NCI-H1105 treated with DMSO at 0.1 percent for 48 hours (cell line): ENCODE measurements at places on chromosomes 7 and 10.

DNA sequence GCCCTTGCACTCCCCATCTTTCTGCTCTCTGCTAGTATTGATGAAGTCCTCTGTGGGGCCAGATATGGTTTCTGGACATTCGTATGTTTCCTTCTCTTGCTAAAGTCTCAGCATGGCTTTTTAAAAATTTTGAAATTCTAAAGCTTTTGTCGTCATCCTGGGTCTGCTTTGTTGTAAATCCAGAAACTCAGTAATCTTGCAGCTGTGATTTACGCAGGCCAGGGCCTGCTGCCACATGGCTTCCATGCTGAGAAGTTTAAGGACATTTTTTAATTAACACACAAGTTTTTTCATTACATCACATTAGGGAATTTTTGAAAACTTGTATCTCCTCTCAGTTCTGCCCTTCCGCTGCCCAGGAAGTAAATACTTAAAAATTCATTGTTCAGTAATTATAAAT lies 686.1 kb upstream of the IGFBP3 start:
- no peak for DNase-seq

- no peak for DNase-seq
Observed at GRCh38 chr10:130201043-130201380, 64.8 kb downstream of the GLRX3 start.

DNA sequence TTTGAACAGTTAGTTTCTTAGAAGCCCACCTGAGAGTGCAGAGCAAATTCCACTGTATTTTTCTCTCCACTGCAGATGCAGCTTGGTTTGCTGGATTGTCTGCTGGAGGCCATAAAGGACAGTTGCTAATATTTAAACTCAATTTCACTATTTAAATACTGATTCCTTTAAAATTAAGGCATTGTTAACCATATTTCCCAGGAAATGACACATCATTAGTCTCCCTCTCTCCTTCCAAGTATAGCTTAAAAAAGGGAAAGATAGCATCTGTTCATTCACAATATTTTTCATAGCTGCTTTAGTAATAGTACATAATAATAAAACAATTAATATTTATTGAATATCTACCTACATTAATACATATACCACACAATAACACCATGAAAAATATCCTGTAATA lies 252.9 kb downstream of the HGF start:
- DNase-seq, result no peak

- DNase-seq, result no peak
Observed at GRCh38 chr10:3620818-3621217, 164.2 kb downstream of the KLF6 start.

DNA sequence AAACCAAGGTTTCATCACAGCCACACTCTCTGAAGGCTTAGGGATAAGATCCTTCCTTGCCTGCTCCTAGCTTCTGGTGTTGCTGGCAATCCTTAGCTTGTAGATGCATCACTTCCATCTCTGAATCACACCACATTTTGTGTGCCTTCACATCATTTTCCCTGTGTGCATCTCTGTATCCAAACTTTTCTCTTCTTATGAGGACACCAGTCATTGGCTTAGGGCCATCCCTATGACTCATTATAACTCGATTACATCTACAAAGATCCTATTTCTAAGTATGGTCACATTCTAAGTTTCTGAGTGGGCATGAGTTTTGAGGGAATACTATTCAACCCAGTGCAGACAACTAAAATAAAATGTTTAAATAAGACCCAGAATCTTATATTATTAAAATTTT lies 121.7 kb downstream of the C7orf25 start:
- no peak for DNase-seq

GRCh38 chr10:101602761-101603398 lies 14.8 kb downstream of the DPCD start:
- peak; percentile 57 for DNase-seq

DNA sequence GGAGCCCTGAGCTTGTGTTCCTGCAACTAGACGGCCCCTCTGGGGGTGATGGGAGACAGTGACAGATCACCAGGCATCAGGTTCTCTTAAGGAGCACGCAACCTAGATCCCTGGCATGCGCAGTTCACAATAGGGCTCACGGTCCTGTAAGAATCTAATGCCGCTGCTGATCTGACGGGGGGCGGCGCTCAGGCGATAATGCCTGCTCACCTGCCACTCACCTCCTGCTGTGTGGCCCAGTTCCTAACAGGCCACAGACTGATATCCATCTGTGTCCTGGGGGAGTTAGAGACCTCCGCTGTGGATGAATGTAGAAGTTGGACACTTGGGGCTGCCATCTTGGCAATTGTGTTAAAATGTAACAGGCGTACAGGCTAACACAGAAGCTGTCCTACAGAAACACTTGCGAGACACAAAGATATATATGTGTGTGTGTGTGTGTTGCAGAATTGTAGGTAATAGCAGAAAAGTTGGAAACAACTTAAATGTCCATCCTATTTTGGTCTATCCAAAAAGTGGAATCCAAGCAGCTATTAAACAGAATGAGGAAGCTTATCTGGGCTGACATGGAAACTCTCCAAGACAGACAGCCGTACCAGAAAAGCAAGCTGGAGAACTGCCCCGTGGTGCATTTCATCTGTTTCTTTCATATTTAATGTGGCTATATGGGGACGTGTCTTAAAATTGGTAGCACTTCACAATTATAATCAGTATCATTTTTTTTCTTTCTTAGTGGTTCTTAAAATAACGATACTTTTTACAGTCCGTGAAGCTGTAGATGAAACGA lies 82.8 kb downstream of the MKI67 start:
- DNase-seq, result no peak

- DNase-seq, result no peak
Observed at GRCh38 chr10:127798111-127798510, 61.1 kb downstream of the FOXI2 start.

- DNase-seq, result no peak
Observed at GRCh38 chr7:47480576-47481538, 101.1 kb downstream of the TNS3 start.

GRCh38 chr10:92697663-92698511 lies 8.1 kb downstream of the HHEX start:
- no peak for DNase-seq

- no peak for DNase-seq
Observed at GRCh38 chr10:6300784-6301460, 98.2 kb downstream of the PFKFB3 start.

- DNase-seq, result no peak
Observed at GRCh38 chr7:108007762-108008161, 4.8 kb upstream of the LAMB1 start.

DNA sequence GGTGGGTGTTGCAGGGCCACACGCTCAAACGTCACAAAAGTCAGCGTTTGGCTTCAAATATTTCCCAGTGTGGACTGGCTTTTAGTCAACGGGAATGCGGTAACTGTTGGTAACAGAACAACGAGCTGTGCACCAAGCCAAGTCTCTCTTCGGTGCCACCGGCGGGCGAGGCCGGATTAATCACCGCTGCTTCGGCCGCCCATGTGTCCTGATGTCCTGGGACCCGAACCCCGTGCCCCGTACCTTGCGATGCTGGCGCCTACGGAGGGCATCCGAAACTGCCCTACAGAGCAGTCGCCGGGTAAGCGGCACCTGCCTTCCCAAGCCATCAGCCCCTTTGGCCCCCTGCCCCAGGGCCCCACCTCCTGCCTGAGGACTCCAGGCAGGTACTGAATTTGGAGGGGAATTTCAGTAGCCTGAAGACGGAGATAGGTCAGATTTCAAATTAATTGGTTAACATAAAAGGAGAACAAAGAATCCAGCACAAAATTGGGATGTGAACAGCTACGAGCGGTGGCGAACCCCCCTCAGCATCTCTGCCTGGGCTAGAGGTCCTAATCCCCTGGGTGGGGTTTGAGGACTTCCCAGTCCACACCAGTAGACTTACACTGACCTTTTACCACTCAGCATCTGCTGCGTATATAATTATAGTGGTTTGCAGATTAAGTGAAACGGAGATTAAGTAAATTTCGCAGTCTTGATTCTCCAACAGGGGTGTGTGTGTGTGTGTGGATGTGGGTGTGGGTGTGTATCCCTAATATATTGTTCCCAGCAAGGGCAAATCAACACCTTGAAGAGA lies at the start of gene LRRC72:
LRRC72 (plus strand) TSS at position 84 of the 799 bp plus-strand sequence; CDS start at position 212, 128 bp downstream.
- no peak for DNase-seq

- DNase-seq, result no peak
Observed at GRCh38 chr10:124576526-124577420, 115.2 kb downstream of the LHPP start.

GRCh38 chr10:30488316-30488715 lies 54.3 kb downstream of the MAP3K8 start:
- no peak for DNase-seq

DNA sequence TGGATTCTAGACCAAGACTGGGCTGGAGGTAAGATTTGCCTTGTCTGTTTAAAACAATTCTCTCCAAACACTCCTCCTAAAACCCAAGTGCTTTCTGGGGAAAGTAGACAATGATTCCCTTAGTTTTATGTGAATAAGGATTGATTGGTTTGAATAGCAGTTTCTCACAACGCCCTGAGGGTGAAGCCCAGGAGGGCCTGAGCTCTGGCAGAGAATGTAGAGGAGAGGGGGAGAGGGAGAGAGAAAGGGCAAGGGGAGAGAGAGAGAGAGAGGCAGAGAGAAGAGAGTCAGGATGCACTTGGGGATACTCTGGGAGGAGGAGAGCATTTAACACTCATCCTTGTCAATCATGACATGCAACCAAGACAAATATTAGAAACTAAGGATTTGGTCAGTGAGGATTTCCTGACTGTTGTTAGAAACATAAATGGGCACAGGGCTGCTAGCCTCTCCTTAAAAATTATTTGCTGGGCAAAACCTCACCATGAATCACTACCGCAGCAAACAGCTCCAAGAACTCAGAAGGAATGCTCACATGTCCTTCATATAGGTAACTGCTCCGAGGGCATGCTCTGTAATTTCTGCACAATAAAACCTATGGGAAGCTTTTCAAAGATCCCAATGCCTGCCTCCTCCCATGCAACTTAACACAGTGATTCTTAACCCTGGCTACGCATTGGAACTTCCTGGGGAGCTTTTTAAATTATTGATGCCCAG lies 55.2 kb upstream of the RAPGEF5 start:
- DNase-seq, result no peak

DNA sequence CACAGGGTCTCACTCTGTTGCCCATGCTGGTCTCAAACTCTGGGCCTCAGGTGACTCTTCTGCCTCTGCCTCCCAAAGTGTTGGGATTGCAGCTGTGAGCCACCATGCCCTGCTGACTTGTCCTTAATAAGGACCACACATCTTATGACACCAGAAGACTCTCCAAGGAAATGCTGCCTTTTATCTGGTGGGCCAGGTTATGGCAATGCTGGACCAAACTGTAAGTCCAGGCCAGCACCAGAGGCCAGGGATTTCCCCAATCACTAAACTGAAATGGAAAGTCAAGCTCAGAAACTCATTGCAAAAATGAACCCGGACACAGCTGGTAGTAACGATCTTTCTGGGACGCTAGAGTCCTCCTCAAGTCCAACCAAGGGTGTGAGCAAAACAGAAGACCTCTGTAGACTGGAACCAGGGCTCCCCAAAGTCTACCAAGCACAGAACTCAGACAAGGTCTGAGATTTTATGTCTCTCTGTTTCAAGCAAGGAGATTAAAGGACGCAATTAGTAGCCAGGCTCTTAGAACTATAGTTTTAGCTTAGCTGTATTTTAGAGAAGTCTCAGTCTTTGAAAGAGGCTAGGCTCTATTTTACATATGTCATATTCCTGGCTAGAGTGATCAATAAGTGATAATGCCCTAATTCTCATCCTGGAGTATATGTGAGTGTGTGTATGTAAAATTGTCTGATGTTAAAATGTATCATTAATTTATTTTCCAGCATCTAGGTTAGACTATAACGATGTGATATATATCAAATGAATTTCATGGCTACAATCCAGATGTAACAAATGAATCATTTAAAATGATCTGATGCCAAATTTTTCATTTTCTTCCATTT lies 74.0 kb upstream of the ITGB1 start:
- DNase-seq, result no peak

- no peak for DNase-seq
Observed at GRCh38 chr10:62818426-62819011, 2.4 kb upstream of the EGR2 start.

GRCh38 chr10:86346799-86347665 lies 19.6 kb downstream of the GRID1 start:
- no peak for DNase-seq

GRCh38 chr7:134905375-134905774 lies 80.9 kb upstream of the AGBL3 start:
- no peak for DNase-seq

- DNase-seq, result no peak
Observed at GRCh38 chr10:129579228-129579627, 112.2 kb downstream of the MGMT start.

- no peak for DNase-seq
Observed at GRCh38 chr10:123930340-123931001, 38.9 kb upstream of the CPXM2 start.

- DNase-seq, result no peak
Observed at GRCh38 chr7:33624215-33624614, 281.1 kb upstream of the BMPER start.

GRCh38 chr10:4643471-4643870 lies 182.5 kb upstream of the AKR1E2 start:
- no peak for DNase-seq

GRCh38 chr10:91493313-91493712 lies 83.2 kb downstream of the HECTD2 start:
- peak; percentile 7 for DNase-seq

- DNase-seq, result no peak
Observed at GRCh38 chr7:131004371-131004770, 270.4 kb upstream of the KLF14 start.

GRCh38 chr10:90174531-90174930 lies 473.1 kb downstream of the KIF20B start:
- DNase-seq, result no peak

- DNase-seq, result no peak
Observed at GRCh38 chr7:145845345-145845744, 271.3 kb upstream of the CNTNAP2 start.

GRCh38 chr7:4807598-4808016 lies 32.2 kb downstream of the AP5Z1 start:
- no peak for DNase-seq

DNA sequence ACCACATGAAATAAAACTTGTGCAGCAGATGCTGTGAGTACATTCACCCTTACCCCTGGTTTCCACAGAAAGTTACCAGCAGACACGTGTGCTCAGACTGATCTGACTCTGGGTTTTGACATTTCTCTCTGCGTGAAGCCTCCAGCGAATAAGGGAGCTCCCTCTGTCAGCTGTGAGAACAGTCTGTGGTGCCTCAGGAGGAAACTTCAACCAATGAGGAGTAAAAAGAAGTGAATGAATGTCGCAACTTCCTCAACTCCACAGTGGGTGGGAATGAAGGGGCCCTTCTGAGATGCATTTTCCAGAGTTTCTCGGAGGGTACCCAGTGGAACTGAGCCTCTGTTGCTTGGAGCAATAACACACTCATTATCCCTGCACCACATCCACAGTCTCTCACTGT lies 743.4 kb downstream of the TNS3 start:
- no peak for DNase-seq

DNA sequence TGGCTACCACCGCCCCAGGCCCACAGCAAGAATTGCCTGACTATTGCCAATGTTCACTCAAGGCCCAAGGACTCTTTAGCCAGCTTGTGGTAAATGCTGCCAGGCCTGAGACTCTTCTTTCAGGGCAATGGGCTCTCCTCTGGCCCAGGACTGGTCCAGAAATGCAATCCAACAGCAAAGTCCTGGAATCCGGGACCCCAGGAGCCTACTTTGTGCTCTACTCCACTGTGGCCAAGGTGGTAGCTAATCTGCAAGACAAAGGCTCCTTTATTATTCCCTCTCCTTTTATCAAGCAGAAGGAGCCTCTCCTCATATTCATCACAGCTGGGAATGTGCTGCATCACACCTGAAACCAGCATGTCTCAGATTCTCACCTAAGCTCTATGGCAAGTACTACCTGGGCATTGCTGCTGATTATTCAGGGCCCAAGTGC lies 107.6 kb upstream of the PRSS58 start:
- no peak for DNase-seq
